GM19239 (cell line): ENCODE measurements at places on chromosomes 2 and 18.

GRCh38 chr18:62844850-62845643 lies 129.7 kb downstream of the PHLPP1 start:
- DNase-seq, result no peak

DNA sequence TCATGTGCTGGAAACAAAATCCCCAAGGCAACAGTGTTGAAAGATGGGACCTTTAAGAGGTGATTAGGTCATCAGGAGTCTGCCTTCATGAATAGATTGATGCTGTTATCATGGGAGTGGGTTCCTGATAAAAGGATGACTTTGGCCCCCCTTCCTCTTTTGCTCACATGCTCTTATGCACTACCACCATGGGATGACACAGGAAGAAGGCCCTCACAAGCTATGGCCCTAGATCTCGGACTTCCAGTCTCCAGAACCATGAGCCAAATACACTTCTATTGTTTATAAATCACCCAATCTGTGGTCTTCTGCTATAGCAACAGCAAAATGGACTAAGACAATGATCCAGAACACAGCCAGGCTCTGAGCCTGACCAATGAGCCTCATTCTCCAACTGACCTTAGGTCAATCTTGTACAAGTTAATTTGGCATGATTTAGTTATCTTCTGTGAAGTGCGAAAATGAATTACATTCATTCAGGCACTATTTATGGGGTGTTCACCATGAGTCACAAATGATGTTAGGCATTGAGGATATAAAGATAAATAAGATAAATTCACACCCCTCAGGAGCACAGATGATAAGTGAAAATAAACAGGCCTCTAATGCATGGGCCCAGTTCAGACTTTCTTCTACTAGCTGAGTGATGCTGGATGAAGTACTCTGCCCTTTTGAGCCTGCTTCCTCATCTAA lies 37.7 kb upstream of the NT5C1B start:
- DNase-seq, result no peak

DNA sequence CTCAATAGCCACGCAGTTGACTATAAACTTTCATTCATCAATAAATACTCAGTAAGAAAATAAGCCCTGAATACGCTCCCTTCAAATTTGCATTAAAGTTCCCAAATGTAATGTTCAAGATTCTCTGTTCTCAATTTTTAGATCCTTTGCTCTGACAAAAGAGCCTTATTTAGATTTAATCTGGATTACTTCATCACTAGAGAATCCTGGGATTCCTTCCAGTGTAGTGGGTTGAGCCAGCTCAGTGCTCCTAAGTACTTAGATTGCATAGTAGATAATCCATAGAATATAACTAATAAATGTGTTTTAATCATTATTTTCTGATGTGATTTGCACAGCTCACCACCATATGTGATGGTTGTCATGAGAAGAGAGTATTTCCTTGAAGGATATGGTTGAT lies 1286.2 kb downstream of the SUCLG1 start:
- DNase-seq, result no peak

DNA sequence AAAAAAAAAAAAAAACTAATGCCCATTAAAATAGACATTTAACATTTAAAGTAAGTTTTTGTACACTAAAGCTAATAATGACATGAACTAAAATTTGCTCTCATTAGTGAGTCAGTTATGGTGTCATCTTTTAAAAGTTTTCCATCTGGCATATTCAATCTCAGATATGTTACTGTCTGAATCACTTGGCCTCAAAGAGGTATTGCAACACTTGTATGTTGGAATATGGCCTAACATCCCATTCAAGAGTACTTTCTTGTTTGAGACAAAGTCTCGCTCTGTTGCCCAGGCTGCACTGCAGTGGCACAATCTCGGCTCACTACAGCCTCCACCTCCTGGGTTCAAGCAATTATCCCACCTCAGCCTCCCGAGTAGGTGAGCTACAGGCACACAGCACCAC lies 169.7 kb downstream of the TMEM163 start:
- DNase-seq, result no peak

DNA sequence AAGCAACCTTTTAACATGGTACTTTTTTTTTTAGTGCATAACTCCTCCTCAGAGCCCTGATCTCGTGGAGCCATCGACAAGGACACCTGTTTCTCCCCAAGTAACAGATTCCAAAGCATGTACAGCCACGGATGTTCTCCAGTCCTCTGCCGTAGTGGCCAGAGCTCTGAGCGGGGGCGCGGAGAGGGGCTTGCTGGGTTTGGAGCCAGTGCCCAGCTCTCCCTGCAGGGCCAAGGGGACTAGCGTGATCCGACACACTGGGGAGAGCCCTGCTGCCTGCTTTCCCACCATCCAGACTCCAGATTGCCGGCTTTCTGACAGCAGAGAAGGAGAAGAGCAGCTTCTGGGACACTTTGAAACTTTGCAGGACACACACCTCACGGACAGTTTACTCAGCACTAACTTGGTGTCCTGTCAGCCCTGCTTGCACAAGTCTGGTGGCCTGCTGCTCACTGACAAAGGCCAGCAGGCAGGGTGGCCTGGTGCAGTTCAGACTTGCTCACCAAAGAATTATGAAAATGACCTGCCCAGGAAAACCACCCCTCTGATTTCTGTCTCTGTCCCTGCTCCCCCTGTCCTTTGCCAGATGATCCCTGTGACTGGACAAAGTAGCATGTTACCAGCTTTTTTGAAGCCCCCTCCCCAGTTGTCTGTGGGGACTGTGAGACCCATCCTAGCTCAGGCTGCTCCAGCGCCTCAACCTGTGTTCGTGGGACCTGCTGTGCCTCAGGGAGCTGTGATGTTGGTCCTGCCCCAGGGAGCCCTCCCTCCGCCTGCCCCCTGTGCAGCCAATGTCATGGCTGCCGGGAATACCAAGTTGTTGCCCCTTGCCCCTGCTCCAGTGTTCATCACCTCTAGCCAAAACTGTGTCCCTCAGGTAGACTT lies 4.5 kb downstream of the KLF11 start:
- DNase-seq, result no peak

- no peak for DNase-seq
Measured at GRCh38 chr18:76412010-76412817, 82.8 kb downstream of the ZNF516 start.

- DNase-seq, result no peak
Measured at GRCh38 chr2:12787891-12788801, 71.4 kb downstream of the TRIB2 start.

DNA sequence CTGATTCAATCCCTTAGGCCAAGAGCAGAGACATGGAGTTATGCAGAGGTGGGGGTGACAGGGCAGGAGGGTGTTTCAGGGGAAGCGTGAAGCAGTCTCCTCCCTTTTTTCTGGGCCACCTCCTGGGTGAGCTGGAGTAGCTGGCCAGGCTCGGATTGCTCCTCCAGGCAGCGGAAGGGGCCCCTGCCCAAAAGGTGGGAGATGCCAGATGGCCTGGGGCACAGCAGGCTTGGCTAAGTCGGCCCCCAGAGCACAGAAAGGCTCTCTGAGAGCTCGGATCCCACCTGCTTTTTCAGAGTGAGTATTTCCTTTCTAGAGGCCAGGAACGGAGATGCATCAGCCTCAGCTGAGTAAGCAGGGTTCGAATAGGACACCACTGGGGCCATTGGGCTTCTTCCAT lies 196.9 kb downstream of the ANKRD30B start:
- no peak for DNase-seq

DNA sequence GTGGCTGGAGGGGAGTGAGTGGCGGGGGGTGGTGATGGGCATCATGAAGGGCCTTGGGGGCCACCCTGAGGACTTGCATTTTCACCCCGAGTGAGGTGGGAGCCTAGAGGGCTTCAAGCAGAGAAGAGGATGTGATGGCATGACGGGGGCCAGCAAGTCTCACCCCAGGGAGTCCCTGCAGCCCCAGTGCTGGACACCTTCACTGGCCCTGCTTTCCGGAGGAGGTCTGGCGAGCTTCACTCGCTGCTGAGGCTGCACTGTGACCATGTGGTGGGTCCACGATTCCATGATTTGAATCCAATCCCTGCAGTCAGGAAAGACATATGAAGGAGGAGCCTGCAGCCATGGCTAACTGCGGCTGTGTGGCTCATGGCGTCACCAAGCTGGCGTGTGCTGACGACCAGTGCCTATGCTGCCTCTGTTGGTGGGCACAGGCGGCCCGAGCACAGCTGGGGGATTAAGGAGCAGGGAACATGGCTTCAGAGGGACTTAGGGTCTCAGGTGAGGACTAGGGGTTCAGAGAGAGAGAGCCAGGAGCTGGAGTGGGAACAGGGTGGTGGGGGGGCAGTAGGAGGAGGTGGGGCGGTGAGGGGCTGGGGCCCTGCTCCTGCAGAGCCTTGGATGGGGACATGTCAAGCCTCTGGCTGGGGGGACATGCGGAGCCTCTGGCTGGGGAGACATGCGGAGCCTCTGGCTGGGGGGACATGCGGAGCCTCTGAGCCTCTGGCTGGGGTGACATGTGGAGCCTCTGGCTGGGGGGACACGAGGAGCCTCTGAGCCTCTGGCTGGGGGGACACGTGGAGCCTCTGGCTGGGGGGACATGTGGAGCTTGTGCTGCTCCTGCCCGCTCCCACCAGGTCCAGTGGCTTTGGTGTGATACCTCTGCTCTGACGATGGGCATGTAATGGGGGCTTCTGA lies 3.6 kb downstream of the ZAP70 start:
- DNase-seq, result no peak

- DNase-seq, result no peak
Measured at GRCh38 chr2:123163398-123163797, 861.7 kb upstream of the CNTNAP5 start.

DNA sequence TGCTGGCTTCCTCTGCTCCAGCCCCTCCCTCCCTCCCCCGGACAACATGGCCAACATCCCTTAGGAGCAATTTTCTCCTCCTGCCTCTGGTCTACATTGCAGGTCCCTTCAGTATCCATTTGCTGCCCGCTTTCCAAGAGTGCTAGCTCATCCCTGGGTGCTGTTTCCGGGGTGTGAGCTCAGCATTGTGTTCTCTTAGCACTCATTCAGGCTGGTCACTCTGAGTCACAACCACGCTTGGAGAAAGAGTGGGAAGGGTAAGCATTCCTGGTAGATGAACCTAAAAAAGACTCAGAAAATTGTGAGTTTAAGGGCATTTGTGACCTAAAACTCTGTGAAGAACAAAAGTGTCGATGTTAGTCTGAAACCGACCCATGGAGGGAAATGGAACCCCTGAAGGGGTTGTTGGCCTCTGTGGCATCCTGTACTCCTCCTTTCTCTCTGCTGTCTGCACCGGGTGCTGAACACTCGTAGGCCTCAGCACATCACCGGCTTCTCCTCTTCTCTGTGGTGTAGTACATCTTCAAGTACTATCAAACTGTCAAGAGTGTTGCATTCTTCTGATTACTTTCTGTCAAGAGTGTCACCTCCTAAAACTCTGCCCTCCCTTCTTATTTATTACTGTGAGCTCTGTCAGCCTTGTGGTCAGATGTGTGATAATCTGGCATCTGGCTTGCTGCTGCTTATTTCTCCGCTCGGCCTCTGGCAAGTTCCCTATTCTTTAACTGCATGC lies 73.0 kb downstream of the CTNNA2 start:
- no peak for DNase-seq

DNA sequence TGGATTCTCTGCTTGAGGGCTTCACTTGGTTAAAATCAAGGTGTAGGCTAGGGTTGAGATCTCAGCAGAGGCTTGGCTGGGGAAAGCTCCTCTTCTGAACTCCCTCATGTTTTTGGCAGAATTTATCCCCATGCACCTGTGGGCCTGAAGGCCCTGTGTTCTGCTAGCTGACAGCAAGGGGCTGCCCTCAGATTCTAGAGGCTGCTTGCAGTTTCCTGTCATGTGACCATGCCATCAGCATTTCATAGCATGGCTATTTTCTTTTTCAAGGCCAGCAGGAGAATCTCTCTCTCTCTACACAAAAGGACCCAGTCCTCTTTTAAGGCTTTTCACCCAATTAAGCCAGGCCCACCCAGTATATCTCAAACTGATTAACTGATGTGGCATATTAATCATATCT lies 514.8 kb upstream of the HNMT start:
- DNase-seq, result no peak

DNA sequence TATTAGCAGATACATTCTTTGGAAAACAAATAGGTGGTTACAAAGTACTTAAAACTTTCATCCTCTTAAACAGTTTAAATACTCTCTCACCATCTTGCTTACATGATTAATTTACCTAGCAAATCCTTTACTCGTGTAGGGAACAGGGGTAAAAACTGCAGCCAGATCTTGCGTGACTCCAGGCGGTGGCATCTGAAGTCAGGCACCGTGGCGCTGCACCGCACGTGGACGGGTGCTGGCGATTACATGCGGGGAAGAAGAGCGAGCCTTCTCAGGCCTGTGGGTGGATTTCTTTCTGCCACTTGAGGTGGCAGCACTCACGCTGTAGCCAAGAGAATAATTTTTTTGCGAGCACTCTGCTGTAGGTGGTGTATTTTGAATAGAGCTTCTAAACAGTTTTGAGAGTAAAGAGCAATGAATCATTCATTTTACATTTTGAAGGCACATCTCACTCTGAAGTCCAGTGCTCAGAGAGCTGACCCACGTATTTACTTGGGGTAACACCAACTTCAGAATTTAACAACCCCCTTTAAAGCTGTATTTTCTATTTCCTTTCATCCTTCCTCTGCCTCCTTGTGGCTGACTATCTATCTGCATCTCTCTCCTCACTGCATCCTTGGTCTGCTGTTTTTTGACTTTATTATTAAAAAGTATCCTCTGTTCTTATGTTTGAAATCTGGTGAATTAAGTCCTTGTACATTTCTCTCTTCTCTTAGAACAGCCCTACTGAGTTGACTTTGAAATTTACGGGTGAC lies 68.9 kb downstream of the EPAS1 start:
- no peak for DNase-seq

- no peak for DNase-seq
Measured at GRCh38 chr2:42852798-42853197, 60.4 kb upstream of the HAAO start.

DNA sequence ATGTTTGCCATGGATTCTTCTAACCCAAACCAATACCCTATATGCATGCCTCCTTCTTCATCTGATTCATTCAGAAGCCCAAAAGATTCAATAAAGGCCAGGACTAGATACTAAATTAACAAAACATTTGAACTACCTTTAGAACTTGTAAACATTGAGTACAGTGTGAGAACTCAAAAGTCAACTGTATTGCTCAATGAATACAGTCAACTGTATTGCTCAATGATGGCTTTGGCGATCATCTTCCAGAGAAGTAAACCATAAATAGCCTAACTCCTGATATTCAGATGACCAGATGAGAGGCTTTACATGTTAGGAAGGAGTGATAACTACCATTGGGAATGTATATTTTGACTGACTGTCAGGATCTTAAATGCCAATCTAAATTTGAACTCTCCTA lies 206.5 kb upstream of the ITGA4 start:
- DNase-seq, result no peak
